ENCODE measurements at places on chromosomes 12 and 14.

GRCh38 chr14:32654106-32654505 lies 284.6 kb upstream of the NPAS3 start:
- DNase-seq = no peak

- DNase-seq = no peak
Measured at GRCh38 chr12:125210104-125210755, 145.0 kb downstream of the AACS start.

DNA sequence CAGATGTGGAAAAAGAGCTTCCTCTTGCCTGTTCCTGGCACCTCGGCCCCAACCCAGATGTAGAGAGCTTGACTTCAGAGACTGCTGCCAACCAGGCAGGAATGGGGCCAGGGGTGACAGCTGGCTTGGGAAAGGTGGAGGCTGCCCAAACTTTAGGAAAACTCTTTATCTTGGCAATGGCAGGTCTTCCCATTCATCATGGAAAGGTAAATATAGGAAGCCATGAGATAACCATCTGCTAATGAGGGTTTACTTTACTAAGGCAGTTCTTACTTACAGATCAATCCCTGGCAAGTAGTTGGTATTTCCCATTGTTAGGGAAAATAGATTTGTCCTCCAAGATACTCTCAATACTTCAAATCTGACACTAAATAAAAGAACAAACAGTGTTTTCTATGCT lies 143.1 kb upstream of the NUDT4 start:
- no peak for DNase-seq

DNA sequence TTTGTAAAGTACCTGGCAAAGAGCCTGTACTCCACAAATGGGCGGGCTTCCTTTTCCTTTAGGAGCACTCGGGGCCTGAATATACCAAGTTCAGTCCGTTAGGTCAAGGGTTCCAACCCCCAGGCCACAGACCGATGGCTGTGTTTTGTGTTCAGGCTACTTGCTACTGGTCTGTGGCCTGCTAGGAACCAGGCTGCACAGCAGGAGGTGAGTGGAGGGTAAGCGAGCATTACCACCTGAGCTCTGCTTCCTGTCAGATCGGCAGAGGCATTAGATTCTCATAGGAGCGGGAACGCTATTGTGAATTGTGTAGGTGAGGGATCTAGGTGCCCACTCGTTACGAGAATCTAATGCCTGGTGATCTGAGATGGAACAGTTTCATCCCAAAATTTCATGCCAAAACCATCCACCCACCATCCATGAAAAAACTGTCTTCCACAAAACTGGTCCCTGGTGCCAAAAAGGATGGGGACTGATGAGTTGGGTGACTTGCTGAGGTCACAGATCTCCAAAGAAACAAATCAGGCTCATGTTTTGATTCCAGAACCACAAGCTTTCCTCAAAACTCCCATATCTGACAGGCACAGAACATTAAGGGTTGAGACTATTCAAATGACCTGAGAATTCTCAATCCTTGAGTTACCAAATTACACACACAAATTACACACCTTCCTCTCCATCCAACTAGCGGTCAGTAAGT lies 4.2 kb downstream of the CSRP2 start:
- no peak for DNase-seq

DNA sequence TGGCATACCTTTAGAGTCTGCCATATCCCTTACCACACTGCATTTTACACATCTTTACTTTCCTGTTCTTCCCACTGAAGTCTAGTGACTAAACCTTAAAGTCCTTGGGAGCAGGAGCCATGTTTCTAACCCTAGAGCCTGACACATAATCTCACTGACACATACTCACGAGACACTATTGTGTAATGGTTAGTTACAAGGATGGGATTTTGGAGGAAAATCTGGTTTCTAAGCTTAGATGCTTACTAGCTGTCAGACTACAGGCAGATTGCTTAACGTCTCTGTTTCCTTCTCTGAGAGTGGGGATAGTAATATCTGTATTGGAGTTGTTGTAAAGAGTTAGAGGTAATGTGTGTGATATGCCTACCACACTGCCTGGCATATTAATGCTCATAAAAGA lies 6.2 kb upstream of the DYRK4 start:
- no peak for DNase-seq

- DNase-seq = no peak
Measured at GRCh38 chr12:64631197-64631596, 20.9 kb downstream of the RASSF3 start.

DNA sequence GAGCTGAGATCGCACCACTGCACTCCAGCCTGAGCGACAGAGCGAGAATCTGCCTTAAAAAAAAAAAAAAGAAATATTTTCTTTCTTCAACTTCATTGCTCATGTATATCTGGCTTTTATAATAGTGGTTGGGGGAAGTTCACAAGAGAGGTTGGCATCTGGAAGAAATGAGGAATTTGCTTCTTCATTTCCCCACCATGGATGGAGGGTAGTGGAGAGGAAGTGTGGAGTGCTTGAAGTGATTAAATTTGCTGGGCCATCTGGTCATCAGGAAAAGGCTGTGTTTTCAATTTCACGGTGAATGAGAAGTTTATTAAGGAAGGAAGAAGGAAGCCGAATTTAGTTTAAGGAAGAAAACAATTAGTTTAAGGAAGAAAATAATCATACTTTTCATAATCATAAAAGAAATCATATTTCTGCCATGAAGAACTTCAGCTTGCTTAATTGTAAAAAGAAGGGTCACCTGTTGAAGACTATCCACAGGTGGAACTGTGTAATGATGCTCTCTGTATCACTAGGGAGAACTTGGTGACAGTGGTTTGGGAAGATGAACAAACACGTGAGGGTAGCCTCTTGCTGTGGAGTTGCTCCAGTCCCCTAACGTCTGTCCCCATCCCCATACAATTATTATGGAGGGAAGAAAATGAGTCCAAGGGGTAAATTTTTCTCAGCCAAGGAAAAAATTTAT lies 197.3 kb upstream of the ARHGAP5 start:
- no peak for DNase-seq

DNA sequence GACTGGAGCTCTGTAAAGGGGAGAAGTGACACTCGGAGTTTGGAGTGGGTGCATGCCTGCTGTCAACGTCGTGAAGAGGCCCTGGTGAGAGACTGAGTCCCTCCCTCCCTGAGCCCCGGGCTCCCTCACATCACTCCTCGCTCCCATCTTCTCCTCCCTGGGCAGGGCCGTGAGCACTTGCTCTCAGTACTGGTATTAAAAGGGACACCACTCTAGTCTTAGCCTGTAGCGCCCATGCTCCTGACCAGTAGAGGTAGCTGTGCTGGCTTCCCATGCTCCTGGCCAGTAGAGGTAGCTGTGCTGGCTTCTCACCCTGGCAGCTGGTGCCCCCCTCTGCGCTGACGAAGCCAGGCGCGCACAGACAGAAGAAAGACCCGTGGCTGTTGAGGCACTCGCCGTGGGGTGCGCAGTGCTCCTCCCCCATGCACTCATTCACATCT lies 14.7 kb downstream of the ISCA2 start:
- DNase-seq = no peak

DNA sequence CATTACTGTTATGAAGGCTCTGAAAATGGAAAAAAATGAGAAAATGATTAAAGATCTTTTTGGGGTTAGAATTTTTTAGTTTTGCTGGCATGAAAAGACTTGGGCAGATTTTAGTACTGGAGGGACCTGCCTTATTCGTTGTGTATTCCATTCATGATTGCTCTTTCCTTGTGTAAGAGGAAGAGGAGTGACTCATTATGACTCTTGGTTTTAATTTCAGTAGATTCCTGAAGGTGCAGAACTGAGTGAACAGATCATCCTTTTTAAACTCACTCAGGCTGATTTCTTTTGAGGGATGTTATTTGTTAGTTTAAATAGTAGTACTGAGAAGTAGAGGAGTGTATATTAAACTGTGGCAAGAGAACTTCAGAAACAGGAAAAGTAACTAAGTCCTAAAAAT lies 41.6 kb downstream of the AKAP6 start:
- DNase-seq = no peak

DNA sequence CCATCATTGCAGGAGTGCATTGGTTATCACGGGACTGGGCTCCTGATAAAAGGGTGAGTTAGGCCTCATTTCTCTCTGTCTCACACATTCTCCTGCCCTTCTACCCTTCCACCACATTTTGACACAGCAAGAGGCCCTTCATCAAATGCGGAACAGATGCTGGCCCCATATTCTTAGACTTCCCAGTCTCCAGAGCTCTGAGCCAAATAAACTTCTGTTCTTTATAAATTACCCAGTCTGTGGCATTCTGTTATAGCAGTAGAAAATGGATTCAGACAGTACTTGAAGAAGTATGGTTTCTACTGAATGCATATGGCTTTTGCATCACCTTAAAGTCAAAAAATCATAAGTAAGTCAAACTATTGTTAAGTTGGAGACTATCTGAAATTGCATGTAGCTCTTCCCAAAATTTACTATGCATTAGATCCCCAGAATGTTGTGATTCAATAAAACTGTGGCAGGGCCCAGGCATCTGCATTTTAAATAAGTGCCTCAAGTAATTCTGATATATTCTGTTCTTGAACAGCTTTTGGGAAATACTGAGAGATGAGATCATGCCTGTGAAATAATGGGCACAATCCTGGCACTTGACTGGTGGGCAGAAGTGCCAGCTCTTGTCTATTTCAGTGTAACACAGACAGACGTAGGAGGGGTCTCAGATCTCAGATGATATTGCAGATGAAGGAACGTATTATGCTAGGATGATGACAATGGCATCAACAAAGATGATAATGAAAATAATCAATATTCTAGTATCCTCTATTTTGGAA lies 68.2 kb downstream of the E2F7 start:
- no peak for DNase-seq

DNA sequence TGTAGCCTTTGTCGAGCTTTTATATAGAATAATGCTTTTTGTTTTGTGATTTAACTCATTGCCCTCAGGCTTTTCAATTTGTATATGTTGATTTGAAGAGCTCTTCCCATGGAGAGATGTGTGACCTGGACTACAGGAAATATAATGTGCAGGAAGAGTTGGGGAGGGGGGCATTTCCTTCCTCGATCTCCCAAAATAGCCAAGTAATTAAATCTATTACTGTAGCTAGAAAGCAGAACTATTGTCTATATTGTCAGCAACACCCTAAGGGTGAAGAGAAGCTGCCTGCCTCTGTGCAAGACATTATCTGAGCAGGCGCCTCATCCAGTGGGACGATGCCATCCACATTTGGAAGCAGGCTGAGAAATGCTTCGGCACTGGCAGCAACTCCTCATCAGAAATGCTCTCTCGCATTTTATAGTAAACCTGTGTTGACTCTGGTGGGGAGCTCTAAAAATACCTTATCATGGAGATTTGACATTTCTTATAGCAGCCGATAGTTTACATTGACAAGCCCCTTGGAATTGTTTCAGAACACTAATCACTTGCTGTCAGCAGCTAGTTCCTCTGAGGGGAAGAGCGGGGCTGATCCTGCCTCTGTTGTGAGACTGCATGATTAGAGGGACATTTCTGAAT lies 392.5 kb upstream of the RGS6 start:
- no peak for DNase-seq

DNA sequence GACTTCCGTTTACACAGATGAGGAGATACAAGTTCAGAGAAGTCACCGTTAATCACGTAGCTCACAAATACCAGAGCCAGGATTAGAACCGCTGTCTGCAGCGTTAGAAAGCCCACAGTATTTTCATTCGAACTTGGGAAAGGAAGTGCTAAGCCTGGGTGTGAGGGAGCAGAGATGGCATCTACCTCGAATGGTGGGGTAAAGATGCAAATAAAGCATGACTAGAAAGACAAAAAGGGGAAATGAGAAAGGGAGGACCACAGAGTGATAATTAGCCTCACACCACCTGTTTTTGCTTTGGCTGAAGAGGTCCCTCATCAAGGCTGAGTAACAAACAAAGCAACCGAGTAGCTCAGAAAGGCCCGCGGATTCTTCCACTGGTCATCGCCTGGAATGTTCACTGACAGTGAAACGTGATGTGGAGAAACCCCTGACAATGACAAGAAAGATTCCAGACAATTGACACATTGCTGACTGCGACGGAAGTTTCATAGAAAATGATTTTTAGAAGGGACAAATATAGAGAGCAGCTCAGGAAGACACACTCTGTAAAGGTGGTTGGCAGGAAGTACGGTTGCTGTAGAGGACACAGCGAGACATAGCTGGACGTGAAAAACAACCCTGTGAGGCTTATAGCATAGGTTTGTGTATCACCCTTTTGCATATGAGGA lies 31.5 kb upstream of the BHLHE41 start:
- DNase-seq = no peak

DNA sequence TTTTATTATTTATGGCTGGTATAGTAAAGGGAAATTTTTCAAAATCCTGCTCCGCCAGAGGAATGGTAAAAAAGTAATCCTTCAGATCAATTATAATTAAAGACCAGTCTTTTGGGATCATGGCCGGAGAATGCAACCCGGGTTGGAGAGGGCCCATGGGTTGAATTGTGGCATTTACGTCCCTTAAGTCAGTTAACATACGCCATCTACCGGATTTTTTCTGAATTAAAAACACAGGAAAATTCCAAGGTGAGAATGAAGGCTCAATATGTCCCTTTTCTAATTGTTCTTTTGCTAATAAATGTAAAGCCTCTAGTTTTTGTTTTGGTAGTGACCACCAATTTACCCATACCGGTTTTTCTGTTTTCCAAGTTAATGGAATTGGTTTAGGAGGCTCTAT lies 602.8 kb downstream of the ALG10 start:
- no peak for DNase-seq

DNA sequence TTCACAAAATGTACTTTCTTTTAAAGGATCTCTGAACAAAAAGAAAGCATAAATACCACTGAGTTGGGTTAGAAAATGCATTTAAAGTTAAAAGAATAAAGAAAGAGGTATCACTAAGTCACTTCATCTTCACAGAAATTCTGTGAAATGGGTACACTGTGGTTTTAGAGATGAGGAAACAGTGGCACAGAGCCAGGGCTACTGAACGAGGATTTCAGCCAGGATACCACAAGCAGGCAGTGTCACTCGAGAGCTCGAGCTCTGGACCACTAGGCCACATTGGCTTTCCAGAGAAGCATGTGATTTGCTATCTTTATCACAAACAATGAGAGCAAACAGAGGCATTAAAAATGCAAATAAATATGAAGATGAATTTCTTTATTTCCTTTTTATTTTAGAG lies 51.0 kb downstream of the WDHD1 start:
- DNase-seq = no peak

DNA sequence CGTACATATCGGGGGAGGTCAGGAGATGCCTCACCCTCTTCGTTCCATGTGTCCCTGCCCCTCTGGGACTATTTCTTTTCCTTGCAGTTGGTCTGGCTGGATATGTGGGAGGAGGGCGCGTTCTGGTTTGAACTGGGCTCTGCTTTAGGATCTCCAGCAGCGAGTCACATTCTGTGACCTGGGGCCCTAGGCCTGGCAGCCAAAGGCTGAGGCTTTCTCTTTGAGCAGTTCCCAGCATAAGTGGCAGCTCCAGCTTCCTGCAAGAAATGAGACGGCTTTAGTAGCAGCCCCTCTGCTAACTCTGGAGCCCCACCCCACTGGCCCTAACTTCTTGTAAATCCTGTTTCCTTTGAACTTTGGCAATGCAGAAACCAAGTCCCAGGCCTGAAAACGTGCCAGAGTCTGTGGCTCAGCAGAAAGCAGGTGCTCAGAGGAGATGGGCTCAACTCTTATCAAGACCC lies 274.8 kb downstream of the DPF3 start:
- DNase-seq = no peak

DNA sequence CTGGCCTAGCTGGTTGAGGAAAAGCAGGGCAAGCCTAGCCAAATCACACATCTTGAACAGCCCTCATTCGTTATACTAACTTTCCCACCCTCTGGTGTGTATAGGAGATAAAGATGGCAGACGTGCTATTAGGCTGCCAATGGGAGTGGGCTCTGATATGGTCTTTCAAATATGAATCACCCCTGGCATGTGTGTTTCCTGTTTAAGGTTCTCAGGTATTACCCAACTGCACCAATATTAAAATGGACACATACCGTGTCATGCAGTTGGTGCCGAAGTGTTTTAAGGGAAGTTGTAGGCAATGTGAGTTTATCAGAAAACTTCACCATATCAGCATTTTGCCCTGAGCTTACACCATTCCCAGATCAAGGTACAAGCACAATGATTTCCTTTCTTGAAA lies 33.4 kb downstream of the CHST11 start:
- DNase-seq = no peak
